ENCODE measurements at places on chromosomes 5 and 9. TPM values are rescaled to one million over a fixed set of nuclear protein-coding genes. Genes with fewer than 3 reads are reported as not detected.

GRCh38 chr5:177220576-177220975, 82.9 kb downstream of the RAB24 start:
- DNase-seq: no peak

- DNase-seq: peak; percentile 59
These were observed 892.9 kb downstream of the NR2F1-AS1 start for GRCh38 chr5:92687821-92688722.

GRCh38 chr9:1979741-1980367, 35.3 kb upstream of the SMARCA2 start:
- peak; percentile 75 for DNase-seq

GRCh38 chr5:137036640-137037039, 462.5 kb downstream of the SPOCK1 start:
- no peak for DNase-seq

DNA sequence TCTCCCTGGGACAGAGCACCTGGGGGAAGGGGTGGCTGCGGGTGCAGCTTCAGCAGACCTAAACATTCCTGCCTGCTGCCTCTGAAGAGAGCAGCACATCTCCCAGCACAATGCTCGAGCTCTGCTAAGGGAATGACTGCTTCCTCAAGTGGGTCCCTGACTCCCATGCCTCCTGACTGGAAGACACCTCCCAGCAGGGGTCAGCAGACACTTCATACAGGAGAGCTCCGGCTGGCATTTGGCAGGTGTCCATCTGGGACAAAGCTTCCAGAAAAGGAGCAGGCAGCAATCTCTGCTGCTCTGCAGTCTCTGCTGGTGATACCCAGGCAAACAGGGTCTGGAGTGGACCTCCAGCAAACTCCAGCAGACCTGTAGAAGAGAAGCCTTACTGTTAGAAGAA, 77.2 kb downstream of the SLCO6A1 start:
- DNase-seq: no peak

DNA sequence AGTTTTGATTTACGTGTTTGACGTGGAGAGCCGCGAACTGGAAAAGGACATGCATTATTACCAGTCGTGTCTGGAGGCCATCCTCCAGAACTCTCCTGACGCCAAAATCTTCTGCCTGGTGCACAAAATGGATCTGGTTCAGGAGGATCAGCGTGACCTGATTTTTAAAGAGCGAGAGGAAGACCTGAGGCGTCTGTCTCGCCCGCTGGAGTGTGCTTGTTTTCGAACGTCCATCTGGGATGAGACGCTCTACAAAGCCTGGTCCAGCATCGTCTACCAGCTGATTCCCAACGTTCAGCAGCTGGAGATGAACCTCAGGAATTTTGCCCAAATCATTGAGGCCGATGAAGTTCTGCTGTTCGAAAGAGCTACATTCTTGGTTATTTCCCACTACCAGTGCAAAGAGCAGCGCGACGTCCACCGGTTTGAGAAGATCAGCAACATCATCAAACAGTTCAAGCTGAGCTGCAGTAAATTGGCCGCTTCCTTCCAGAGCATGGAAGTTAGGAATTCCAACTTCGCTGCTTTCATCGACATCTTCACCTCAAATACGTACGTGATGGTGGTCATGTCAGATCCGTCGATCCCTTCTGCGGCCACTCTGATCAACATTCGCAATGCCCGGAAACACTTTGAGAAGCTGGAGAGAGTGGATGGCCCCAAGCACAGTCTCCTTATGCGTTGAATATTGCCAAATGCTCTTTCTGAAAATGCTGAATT, 850 bp downstream of the RRAGA start:
- DNase-seq: no peak

DNA sequence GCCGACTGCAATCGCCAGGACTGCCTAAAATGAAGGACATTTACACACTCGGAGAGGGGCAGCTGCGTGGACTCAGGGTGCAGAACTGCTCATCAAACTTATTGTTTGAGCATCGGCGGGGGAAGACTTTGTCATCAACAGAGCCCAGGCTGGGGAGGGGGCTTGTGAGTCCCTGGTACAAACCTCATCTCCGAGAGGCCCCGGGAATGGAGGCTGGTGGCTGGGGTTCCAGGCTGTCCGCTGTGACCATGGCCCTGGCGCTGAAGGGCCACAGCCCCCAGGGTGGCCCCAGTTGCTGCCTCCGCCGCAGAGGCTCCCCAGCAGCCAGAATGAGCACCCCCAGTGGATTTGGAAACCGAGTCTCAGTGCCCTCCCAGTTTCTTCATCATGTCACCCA, 46.1 kb upstream of the RNU6ATAC start:
- DNase-seq: no peak

- DNase-seq: no peak
These were observed 13.9 kb downstream of the FAM193B start for GRCh38 chr5:177540438-177540837.

DNA sequence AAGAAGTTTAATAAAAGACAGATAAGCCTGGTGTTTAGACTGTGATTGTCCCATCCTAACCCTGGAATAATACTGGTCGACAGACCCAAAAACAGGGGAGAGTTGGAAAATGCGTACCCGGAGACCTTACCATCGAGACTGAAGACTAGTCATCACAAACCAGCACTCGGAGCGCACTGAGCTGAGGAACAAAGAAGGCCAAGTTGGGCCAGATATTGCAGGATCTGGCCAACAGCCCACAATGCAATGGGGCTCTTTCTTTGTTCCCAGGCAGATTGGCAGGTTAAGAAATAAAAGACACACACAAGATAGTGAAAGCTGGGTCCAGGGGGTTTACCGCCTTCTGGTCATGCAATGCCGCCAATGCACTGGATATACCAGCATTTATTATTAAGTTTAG, 188.7 kb upstream of the RAI14 start:
- DNase-seq: no peak

DNA sequence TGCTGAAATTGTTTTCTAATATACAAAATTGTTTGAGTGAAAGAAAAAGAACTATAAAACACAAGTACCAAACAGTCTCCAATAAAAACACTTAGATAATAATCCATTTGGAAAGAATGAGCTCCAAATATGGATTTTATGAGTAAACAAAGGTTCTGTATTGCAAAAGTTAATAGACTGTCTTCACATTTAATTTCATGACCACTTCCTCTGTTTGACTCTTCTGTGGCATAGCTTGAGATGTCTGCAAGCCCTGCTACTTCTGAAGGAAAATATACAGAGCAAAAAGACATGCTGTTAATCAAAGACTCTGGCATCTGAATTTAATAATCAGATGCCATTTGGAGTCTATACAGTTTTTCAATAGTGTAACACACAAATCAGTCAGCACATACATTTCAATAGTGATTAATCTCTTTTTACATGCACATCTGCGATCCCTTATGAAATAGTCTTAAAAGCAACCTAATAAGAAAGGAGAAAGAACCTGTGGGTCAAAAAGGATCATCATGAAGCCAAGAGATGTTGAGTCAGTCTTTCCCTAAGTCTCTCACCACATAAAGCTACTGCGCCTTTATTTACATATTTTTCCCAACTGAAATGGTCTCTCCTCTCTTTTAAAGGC, 165.4 kb upstream of the LHFPL2 start:
- DNase-seq: no peak

GRCh38 chr5:10880934-10881333, 119.9 kb upstream of the DAP start:
- no peak for DNase-seq

DNA sequence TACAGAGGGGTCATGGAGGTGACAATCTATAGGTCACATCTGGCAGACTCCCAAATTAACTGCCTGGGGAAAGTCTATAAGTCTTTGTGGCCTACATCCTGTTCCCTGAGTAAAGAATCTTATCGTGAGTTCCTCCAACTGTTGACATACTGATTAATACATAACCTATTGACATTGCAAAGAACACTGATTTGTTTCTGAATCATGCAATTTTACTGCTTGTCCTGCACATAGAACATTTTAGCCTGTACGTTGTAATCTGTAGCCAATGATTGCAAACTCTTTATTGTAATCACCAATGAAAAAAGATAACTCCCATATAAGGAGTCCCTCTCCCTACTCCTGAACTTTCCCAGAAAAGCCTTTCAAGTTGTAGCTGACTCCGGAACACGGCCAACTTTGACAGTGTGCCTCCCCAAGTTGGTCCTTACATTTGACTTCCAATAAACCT, 18.8 kb upstream of the OR2K2 start:
- DNase-seq: no peak

DNA sequence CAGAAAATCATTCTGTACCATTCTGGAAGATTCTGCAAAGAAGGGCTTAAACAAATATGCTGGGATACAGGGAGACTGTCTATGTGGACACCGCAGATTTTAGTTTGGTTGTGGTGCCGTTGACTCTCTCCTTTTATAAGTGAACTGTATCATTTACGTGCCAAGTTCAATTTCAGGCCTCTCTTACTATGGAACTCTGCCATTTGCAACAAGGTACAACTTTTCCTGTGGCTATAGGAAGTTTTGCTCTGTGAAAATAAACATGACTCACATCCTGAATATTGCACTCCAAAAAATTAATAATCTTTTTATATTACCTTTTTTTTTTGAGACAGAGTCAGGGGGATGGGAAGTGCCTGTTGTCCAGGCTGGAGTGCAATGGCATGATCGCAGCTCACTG, 29.7 kb upstream of the CSNK1G3 start:
- DNase-seq: no peak

DNA sequence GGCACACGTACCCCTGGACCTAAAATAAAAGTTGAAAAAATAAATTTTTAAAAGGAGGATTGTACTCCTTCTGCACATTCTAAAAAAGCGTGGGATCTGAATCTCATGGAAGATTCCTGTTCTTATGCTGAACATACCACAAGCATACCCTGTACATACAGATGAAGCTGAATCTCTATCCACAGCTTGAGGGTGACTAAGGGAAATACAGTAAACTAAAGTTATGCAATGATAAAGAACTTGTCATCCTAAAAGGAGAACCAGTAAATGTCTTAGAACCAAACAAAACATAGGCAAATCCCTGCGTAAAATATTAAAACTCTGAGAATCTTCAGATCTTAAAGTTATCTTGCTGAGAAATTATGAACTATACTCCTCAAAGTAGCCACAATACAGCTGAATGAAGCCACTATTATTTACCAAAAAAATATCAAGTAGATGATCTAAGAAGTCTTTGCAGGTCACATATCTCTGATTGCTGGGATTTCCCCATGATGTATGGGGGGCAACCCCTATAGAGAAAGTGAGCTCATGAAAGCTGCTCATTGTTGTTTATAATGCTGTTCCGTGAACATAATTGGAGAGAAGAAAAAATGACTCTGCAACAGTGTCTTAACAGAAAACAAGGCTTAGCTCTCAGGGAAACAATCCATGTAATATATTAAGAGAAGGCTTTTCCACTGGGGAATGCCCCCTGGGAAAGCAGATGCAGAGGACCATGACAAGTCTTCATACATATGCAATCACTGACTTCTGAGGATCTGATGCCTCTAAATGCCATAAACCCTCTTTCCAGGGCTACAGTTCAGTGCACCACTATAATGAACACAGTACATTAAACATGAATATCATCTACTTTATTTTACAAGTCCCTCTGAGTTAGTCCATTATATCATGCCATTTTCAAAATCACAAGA, 210.1 kb downstream of the EPB41L4A start:
- no peak for DNase-seq

DNA sequence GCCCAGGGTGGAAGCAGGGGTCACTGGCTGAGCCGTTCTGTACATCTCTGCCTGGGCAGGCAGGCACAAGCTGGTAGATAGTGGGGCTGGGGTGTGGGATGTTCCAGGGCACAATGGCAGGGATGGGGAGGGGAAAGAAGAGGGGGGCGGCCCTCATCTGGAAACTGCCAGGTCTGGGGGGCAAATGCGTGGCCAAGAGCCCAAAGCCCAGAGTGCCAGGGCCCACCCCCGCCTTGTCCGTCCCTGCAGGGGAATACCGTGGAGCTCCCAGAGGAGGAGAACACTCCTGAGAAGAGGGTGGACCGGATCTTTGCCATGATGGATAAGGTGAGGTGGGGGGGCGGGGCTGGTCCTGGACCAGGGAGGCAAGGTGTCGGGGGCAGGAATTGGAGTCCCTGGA, 42.7 kb upstream of the HMCN2 start:
- DNase-seq: no peak

- DNase-seq: no peak
These were observed 224.1 kb downstream of the ESM1 start for GRCh38 chr5:54761213-54761701.

DNA sequence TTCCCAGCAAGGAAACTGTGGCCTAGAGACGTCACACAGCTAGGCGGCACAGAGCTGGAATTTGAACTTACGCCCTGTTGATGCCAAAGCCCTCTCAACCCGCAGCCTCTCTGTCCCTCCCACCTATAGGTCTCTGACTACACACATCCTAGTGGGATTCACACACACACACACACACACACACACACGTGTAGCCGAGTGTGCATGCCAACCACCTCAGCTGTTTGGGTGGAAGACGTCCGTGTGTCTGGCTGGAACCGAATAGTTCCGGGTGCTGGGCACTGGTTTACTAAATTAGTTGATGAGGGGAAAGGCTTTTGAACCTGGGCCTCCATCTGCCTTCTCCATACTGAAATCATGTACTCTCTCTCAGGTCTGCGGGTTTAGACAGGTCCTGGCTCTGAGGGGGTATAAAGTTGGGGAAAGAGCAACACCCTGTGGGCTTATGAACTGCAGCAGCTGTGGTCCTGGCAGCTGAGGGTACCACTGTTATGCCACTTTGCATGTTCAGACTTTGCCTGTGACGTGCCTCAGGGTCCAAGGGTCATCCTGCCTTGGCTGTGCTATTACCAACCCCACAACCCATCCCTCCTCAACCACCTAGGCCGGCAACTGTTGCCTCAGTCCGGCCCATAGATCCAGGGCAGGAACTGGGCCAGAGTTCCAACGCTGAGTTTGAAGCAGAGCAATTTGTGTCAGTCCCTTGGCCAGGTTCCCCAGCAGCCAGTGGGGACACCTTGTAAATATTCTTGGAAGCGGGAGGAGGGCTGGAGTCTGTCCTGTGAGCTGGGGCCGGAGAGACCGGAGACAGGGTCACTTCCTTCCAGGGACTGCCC, 50.5 kb downstream of the PSD2 start:
- DNase-seq: no peak

- no peak for DNase-seq
These were observed 86.3 kb upstream of the RPS23 start for GRCh38 chr5:82364497-82364896.

Gene CD274
- polyA plus RNA-seq: 1.0 TPM

Gene PRUNE2
- 4.3 TPM for polyA plus RNA-seq

Gene SHOC1
- 0.63 TPM for polyA plus RNA-seq

Gene OGN
- polyA plus RNA-seq: 153 TPM

Gene PCDHGC3
- polyA plus RNA-seq: 120 TPM

Gene PLPP7
- polyA plus RNA-seq: 1.3 TPM

Gene ZBED3
- 28.3 TPM for polyA plus RNA-seq

Gene LURAP1L
- polyA plus RNA-seq: 80.6 TPM

Gene PCDHA12
- 0.03 TPM for polyA plus RNA-seq

Gene TMC1
- 0.81 TPM for polyA plus RNA-seq

Gene RGS7BP
- 25.7 TPM for polyA plus RNA-seq

Gene PLEKHG4B
- polyA plus RNA-seq: 15.2 TPM

Gene AJM1
- 1.2 TPM for polyA plus RNA-seq

Data from left lung (tissue), 14 donors.